ENCODE measurements at places on chromosomes 4 and X.

GRCh38 chr4:156829201-156829873 lies 142.3 kb downstream of the PDGFC start:
- DNase-seq: no peak

- DNase-seq: no peak
These were observed 51.2 kb upstream of the CHRNA9 start for GRCh38 chr4:40283968-40284367.

GRCh38 chrX:39017716-39018115 lies 216.5 kb downstream of the MID1IP1 start:
- DNase-seq: no peak

DNA sequence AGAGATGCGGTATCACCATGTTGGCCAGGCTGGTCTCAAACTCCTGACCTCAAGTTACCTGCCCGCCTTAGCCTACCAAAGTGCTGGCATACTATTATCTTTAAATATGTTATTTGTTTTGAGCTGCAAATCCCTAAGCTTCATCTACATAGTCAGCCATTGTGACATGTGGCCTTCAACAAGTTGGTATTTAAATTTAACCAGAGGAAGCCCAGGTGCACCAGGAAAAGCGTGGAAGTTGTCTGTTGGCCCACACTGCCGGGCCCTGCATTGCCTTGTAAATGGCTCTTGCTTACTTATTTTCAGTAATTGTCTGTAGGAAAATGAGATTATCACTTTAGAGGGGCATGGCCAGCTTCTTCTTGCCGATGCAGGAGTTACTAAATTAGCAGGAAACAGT lies 6.0 kb downstream of the WWC2 start:
- no peak for DNase-seq

- no peak for DNase-seq
These were observed 318.6 kb upstream of the CASK start for GRCh38 chrX:42242004-42242403.

DNA sequence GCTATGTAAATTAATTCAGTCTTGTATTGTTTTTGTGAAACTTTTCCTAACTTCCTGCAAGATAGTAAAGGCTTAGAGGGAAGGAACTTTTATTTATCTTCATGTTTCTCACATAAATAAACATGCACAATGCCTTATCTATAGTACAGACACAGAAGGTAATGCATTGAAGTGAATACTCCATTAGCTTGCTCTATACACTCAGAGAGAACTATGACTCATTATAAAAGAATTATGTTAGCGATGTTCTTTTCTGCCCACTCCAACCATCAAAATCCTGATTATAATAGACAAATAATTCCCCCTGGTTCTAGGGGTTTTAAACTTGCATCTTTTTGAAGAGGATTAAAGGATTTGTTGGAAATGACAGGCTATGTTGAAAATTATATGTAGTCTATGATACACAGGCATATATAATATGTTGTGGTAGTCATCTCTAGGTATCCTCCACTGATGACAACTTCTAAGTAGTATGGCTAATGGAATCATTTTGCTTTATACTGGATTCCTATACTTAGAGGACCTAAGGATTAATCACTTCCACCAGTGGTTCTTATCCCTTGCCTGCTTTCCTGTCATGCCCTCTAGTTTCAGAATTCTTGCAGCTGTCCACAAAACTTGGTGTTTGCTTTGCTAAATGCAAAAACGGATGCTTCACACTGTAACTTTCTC lies 115.7 kb downstream of the NDST4 start:
- no peak for DNase-seq

DNA sequence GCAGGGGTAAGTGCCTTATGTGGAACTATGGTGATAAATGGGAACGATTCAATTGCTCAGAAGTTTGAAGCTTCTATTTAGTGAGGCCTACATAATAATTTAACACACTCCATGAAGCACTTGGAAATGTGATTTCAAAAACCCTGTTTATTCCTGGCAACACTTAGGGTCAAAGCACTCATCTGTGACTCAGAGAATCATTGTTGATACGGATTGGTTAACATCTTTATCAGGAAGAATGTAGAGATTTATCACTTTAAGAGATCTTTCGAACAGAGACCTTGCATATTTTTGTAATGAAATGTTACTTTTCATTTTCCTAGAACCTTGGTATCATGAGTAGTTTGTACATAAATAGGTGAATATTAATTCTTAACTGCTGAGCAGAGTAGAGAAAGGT lies 269.1 kb upstream of the SLIT2 start:
- DNase-seq: no peak

GRCh38 chr4:8835521-8836365 lies 35.9 kb downstream of the HMX1 start:
- DNase-seq: no peak

- no peak for DNase-seq
These were observed 15.4 kb downstream of the NKX6-1 start for GRCh38 chr4:84483688-84484087.

DNA sequence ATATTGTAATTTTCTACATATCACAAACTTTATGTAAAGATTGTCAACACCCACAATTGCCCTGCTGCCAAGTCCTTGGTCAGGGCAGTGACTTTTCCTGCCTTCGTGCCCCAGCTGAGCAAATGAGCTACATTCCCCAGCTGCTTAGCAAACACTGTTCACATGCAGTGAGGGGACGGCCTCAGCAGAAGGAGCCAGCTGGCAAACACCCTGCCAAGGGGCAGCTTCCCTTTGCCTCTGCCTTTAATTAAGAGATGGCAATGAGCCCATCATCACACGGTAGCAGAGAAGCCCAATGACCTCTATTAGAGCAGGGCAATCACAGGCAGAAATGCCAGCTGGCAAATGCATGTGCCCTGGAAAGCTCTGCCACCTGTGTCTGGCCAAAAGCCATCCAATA lies 253.4 kb downstream of the EPHA5 start:
- DNase-seq: peak; percentile 58

DNA sequence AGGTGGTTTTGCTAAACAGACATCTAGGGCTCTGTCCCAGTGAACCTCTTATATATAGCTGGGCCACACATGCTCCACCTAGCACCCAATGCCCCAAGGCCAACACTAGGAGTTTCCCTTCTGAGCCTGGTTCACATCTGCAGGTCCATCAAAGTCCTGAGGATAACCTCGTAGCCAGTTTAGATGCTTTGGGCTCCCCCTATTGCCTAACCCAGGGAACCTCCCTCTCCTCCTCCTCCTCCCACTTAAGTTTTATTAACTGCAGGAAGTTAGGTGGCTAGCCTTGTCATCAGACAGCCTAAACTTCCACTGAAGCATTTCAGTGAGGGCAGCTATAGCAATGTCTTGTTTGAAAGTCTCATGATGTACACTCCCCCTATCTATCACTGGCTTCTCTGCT lies 88.0 kb downstream of the GUCY2F start:
- no peak for DNase-seq

DNA sequence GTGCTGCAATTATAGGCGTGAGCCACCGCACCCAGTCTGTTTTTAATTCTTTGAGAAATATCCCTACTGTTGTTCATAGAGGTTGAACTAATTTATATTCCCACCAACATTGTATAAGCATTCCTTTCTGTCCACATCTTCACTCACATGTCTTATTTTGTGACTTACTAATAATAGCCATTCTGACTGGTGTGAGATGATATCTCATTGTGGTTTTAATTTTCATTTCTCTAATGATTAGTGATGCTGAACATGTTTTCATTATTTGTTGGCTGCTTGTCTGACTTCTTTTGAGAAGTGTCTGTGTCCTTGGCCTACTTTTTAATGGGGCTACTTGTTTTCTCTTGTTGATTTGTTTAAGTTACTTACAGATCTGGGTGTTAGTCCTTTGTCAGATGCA lies 310.9 kb upstream of the MAOA start:
- no peak for DNase-seq

DNA sequence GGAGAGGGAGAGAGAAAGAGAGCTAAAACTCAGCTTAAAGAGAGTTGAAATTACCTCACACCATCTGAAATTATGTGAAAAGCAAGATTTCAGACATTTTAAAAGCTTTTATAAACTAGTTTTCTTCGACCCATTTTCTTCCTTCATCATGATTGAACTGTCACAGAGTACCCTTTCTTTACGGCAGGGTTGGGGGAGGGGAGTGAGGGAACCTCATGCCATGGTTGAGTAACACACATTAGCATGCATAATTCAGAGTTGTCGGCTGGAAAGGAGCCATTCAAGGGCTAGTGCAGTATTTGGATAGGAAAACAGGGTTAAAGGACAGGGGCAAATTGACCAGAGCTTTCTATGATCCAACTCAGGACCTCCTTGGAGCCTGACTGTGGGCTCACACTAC lies 46.2 kb downstream of the PCDH19 start:
- peak; percentile 49 for DNase-seq

Measured in left lobe of liver (tissue), 2 donors.